ENCODE measurements at places on chromosomes 7 and 10.

DNA sequence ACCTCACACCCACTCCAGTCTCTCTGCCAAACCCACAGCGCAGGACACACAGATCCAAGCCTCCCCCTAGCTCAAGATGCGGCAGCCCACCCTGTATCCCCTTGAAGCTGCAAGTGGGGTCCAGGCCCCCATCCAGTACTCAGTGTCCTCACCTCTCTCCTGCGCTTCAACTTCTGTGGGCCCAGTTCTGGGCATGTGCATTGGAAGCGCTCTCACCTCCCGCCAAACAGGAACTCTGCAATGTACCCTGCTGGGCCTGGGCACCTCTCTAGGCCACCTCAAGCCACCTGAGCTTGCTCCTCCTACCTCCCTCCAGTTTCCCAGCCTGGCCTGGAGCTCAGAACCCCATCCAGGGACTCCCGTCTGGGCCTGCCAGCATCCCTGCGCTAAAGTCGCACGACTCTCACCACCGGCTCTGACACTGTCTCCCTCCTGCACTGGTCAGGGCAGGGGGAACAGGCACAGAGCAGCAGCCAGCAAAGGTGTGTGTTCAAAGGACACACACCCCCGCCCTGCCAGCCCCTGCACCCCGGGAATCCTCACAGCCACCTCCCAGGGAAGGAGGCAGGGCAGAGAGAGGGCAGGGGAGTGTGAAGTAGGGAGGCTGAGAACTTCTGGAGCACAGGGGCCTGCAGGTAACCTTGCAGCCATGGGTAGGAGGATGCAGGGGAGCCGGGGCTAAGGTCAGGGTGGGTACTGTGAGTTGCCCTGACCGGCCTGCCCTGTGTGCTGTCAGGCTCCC, 51.7 kb upstream of the MSMB start:
- no peak for DNase-seq

DNA sequence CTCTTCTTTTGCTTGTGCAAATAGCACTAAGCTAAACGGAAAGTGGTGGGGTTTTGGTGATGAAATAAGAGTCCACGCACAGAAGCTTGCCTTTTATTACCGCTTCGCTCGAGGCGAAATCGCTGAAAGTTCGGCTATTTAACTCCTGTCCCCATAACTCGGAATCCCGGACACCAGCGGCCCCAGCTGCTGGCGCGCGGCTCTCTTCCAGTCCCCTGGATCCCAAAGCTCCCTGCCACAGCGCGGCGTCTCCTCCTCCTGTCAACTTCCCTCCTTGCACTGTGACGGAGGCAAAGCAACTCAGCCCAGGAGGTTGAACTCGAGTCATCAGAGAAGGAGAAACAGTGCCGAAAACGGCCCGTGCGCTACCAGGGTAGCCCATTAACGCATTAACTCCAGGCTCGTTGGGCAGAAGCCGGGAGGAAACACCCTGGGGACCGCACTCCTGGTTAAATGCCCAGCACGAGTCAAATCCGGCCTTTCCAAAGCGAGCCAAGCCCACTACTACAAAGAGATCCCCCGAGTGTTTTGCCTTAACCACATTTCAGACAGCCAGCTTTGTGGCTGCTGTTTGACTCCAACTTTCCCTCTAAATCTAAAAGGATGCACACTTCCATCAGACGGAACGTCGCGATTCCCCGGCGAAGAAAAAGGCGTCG, 1.3 kb downstream of the SEMA3D start:
- DNase-seq, result peak; percentile 37

DNA sequence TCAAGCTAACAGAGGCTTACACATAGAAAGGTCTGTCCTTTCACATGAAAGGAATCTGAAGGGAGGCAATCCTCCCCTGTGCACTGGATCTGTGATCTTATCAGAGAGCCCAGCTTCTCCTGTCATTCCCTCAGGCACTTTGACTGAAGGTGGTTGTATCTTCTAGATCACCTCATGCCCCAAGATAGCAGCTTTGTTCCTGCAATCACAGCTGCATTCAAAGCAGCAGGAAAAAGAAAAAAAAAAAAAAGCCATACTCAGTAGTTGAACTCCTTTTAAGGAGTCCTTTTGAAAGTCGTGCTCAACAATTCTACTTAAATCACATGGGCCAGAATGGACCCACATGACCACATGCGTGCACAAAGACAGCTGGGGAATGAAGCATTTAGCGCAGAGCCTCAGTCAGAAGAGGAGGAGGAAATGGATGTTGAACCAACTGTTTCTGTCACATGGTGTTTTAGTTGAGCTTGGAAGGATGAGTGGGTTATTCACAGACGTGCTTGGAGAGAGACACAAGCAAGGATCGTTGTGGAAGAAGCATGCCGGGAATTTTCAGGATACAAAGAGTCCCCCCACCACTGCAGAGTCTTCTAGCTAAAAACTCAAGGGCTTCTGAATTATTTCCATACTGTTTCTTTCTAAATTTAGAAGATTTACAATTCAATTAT, 13.0 kb upstream of the PFKP start:
- DNase-seq, result no peak

DNA sequence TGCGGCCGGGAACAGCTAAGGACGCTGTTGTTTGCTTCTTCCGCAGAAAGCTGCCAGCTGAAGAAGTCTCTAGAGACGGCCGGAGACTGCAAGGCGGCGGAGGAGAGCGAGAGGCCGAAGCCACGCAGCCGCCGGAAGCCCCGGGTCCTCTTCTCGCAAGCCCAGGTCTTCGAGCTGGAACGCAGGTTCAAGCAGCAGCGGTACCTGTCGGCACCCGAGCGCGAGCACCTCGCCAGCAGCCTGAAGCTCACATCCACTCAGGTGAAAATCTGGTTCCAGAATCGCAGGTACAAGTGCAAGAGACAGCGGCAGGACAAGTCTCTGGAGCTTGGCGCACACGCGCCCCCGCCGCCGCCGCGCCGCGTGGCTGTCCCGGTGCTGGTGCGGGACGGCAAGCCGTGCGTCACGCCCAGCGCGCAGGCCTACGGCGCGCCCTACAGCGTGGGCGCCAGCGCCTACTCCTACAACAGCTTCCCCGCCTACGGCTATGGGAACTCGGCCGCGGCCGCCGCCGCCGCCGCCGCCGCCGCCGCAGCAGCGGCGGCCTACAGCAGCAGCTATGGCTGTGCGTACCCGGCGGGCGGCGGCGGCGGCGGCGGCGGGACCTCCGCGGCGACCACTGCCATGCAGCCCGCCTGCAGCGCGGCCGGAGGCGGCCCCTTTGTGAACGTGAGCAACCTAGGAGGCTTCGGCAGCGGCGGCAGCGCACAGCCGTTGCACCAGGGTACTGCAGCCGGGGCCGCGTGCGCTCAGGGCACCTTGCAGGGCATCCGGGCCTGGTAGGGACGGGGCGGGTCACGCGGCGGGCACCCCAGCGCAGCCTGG, 2.4 kb downstream of the NKX2-3 start:
- no peak for DNase-seq

DNA sequence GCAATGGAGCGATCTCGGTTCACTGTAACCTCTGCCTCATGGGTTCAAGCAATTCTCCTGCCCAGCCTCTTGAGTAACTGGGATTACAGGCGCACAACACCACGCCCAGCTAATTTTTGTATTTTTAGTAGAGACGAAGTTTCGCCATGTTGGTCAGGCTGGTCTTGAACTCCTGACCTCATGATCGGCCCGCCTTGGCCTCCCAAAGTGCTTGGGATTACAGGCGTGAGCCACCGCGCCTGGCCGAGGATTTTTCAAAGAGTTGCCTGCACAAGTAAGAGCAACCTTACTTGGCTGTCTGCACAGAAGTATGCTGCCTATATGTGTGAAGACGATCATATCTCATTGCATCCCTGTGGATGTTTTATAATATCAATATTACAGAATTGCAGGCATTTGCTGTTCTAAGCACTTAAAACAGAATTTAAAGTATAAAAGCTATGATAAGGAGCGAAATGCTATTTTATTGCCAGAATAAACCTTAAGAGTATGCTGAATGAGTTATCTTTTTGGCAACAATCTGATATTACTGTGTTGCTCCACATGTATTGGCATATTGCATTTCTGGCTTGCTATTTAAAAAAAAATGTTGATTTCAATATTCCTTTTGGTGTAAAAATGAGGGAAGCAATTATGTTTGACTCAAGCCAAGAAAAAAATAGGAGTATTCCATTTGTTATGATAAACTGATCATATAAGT, 379.4 kb upstream of the SEMA3D start:
- no peak for DNase-seq

- no peak for DNase-seq
Measured at GRCh38 chr7:4110438-4110837, 571.7 kb upstream of the FOXK1 start.

GRCh38 chr10:132078746-132079345, 13.1 kb downstream of the JAKMIP3 start:
- no peak for DNase-seq

DNA sequence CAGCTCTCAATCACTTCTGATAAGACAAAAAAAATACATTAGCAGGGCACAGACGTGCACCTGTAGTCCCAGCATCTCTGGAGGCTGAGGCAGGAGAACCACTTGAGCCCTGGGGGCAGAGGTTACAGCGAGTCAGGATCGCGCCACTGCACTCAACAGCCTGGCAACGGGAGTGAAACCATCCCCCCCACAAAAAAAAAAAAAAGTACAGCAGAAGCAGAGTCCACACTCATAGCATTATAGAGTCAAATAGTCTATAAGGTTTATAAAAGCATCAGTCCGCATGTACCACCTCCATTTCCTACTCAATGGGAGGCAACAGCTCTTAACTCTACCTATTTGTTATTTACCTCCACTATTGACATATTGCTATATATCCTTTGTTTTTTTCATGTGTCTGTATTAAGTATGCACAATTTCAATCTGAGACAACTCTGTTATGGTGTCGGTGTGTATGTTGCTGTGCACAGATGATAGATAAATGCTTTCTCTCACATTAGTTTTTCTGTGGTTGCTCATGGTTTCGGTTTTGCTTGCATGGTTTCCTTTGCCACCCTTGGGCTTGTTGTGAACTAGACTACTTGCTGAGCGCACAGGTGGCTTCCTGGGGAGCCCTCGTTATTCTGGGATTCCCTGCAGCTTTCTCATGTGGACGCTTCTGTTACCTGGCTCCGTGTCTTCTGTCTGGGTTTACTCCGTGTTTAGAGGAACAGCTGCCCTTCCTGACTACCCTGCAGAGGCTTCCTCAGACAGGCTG, 40.4 kb downstream of the PROSER2 start:
- DNase-seq, result no peak

DNA sequence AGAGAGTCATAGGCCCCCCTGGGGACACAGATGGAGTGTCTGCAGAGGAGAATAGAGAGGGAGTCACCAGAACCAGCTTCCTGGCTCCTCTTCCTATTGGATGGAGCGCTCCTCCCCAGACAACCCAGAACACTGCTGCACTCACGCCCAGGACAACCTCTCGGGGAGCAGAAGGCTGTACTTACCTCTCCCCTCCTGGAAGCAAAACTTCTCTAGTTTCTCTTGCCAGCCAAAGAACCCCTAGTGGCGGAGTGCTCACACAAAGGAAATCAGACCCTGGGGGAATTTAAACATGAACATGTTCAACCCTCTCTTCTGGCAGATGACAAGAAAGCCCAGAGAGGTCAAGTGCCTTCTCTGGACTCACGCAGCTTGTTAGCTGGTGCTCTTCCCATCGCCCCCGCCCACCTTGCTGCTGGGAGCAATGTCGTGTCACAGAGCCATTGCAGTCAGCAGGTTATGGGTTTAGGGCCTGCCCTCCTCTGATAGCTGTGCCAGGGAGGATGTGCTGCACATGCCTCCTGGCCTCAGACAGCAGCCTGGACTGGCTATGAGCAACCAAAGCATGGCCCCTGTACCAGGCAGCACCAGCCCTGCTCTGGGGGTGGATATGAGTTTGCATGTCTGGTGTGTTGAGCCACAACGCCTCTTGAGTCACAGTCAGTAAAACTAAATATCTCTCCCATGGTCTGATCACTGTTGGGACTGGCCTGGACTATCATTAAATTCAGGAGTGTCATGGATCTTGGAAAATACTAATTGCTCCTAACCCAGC, 84.4 kb downstream of the SLIT1 start:
- DNase-seq, result no peak

DNA sequence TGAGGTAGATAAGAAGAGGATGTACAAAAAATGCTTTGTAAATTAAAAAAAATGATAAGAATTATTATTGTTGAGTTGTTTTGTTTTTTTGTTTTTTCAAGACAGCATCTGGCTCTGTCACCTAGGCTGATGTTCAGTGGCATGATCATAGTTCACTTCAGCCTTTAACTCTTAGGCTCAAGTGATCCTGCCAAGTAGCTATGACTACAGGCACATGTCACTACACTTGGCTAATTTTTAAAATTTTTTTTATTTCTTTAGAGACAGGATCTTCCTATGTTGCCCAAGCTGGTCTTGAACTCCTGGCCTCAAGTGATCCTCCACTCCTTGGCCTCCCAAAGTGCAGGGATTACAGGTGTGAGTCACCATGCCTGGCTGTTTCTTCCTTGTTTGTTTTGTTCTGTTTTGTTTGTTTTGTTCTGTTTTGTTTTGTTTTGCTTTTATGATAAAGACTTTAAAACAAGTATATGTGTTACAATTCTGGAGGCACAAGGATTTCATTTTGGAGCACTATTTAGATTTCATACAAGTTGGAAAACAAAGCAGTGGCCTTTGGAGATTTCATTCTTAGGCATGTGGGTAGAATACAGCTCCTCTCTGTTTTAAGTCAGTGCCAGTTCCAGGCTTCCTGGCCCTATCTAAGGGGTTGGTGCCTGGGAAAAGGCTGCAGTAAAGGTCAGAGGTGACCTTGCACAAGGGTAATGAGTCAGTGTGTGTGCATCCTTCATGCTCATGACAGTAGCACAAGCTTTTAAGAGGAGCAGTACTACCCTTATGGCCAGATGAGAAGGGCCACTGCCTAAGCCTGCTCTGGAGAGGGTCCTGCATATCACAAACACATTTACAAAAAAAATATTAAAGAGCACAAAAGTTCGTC, 17.9 kb downstream of the FGFBP3 start:
- DNase-seq, result no peak

GRCh38 chr7:26777385-26777784, 87.0 kb downstream of the SKAP2 start:
- DNase-seq, result no peak

GRCh38 chr10:104109908-104110662, 11.9 kb upstream of the SFR1 start:
- DNase-seq, result no peak

- DNase-seq, result no peak
Measured at GRCh38 chr10:94343151-94343550, 19.6 kb downstream of the NOC3L start.

DNA sequence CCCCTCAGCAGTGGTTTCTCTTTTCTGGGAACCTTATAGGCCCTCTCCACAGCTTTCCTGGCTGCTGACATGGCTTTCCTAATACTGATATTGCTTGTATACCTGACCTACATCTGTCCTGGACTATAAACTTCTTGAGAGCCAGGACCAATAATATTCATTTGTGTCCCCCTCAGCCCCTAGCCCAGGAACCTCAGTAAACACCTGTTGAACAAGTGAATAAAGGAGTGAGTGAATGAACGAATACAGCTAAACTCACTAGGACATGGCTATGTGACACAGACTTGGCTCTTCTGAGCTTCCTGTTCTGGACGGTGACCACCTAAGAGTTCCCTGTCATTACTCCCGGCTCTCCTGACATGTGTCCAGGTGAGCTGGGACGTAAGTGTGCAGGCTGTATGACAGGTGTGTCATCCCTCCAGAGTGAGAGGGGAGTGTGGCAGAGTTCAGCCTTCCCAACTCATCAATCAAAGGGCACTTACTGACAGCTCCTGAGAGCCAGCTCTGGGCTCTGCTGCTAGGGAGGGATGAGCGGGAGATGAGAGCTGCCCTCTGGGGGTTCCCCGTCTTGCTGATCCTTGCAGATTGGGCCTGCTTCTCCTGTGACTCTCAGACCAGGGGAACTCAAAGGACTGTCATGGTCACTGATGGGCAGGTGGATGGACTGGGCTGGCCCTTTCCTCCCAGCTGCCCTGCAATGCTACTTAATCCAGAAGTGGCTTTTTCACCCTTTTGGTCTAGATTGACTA, 84.5 kb downstream of the HIF1AN start:
- DNase-seq, result no peak

Data from NCI-H524 treated with DMSO at 0.1 percent for 48 hours (cell line).